NCI-H526 (cell line): ENCODE measurements at places on chromosomes 5 and 9.

DNA sequence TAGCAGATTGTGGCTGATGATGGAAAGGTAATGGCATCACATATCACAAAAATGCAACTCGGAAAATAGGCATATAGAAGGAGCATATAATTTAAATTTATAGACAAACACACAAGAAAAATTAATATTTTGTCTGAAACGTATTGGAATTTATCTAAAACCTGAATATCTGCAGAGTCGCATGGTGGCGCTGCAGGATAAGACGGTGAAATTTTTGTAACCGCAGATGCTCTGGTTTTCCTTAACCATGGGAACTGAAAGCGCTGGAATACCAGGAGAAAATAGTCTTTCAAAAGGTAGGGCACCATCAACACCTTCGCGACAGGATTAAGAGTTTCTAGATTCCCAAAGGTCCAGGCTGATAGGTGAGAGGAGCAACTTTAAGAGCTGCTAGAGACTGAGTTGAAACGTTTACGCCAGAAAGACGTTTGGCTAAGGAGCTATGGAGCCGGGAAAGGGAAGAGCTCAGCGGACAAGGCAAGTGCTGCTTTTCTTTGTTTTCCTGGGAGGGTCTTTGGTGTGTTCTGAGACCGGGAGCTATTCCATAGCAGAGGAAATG is 11.0 kb upstream of the PCDHB15 start:
- DNase-seq: no peak

DNA sequence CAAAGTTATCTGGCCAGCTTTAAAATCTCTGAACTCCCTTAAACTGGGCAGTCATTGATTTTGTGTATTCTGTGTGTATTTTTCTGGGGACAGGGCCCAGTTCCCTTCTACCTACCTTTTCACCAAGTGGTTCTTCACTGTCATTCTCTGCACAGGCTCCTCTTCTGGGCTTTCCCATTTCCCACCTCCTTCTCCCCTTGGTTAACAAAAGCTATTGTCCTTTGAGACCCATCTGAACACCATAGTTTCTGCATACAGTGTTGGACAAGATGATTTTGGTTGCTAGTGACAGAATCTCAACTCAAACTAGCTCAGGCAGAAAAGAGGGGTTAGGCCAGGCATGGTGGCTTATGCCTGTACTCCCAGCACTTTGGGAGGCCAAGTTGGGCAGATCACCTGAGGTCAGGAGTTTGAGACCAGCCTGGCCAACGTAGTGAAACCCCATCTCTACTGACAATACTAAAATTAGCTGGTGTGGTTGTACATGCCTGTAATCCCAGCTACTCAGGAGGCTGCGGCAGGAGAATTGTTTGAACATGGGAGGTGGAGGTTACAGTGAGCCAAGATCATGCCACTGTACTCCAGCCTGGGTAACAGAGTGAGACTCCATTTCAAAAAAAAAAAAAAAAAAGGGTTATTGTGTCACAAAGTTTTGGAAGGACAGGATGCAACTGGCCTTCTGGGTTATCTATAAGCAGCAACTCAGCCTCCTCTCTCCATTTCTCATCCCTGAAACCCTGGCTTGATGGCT is 31.0 kb upstream of the ANKRD34B start:
- DNase-seq: no peak

- no peak for DNase-seq
Measured at GRCh38 chr5:56270058-56270457, 36.9 kb upstream of the ANKRD55 start.

DNA sequence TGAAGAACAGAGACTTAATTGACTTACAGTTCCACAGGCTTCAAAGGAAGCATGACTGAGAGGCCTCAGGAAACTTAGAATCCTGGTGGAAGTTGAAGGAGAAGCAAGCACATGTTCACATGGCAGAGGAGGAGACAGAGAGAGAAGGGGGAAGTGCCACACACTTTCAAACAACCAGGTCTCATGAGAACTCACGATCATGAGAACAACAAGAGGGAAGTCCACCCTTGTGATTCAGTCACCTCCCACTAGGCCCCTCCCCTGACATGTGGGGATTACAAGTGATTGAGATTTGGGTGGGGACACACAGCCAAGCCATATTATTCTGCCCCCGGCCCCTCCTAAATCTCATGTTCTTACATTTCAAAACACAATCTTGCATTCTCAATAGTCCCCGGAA is 19.5 kb downstream of the NR3C1 start:
- DNase-seq: no peak

- no peak for DNase-seq
Measured at GRCh38 chr5:178394074-178394473, 161.5 kb upstream of the PHYKPL start.

DNA sequence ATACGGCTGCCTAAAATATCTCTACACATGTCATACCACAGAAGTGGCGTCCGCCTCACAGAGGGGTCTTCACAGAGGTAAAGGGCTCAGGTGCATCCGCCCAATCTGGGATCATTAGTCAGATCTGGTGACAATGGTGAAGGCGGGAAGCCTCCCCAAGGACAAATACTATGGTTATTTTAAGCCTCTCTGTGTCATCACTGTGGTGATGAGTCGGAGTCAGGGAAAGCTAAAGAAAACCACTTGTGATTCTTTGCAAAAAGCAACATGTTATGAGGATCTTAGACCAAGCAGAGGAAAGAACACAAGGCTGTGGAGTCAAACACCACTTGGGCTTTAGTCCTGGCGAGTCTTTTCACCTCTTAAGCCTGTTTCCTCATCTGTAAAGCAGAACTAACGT is 190.4 kb downstream of the DRD1 start:
- DNase-seq: no peak

DNA sequence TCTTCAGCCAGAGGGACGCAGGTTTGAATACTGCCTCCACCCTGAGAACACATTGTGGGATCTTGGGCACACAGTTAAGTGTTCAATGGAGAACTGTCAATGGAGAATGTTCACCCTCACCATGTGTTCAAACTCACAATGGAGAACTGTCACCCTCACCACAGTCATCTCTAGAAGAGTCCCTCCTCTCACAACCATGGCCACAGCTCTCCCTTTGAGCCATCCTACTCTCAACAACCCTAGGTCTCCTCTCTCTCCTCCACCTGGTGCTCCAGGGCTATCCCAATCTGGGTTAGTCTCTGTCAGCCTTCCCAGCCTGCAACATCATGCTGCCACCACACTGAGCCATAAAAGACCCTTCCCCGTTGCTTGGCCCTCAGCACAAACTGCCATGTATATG is 36.3 kb upstream of the HAND1 start:
- no peak for DNase-seq
